Urinary bladder (tissue), 4 donors: ENCODE measurements at places on chromosomes 1 and 21. TPM values are rescaled to one million over a fixed set of nuclear protein-coding genes. Genes with fewer than 3 reads are reported as not detected.

Gene CLCA1
- polyA plus RNA-seq: not detected

Gene HEYL
- 7.2 TPM for polyA plus RNA-seq

Gene AADACL3
- polyA plus RNA-seq: not detected

Gene MMEL1
- 4.2 TPM for polyA plus RNA-seq

Gene TMEM240
- polyA plus RNA-seq: 31.0 TPM

Gene GPR3
- polyA plus RNA-seq: 1.8 TPM

Gene PAPPA2
- 0.54 TPM for polyA plus RNA-seq

Gene DISP1
- polyA plus RNA-seq: 8.5 TPM

Gene SELENON
- polyA plus RNA-seq: 64.0 TPM

Gene TAS1R1
- polyA plus RNA-seq: 0.06 TPM

Gene DNAJC28
- 1.2 TPM for polyA plus RNA-seq

Gene TLCD4
- polyA plus RNA-seq: 7.1 TPM

Gene AGMAT
- 0.27 TPM for polyA plus RNA-seq

Gene WDR47
- polyA plus RNA-seq: 10.5 TPM

Gene HPCA
- polyA plus RNA-seq: 0.29 TPM

Gene KRTAP19-1
- polyA plus RNA-seq: not detected
